ENCODE measurements at places on chromosomes 3 and 15. TPM values are rescaled to one million over a fixed set of nuclear protein-coding genes. Genes with fewer than 3 reads are reported as not detected.

DNA sequence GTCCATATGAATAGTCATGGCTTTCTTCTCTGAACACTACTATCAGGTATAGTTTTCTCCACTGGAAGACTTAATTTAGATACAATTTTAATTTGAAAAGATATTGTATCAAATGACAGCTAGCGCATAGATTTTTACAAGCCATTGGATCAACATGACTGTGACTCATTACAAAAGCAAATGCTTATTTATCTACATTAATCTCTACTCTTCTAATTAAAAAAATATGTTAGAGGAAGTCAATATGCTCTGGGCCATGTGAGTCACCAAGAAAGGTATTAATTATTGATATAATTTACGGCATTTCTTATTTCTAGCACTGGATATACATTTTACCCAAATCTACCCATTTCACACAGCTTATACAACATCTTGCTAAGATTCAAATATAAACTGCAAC, 800.3 kb upstream of the GBE1 start:
- no peak overlapping the region for H3K4me3 ChIP-seq
- H3K27me3 ChIP-seq, result no peaks in the 10 kb centered on the region
- no peaks in the 10 kb centered on the region for H3K36me3 ChIP-seq
- no peak overlapping the region for H3K27ac ChIP-seq
- DNase-seq, result no peak

Gene CPEB1
- 2.0 TPM for total RNA-seq

GRCh38 chr3:175620532-175620931, 761.4 kb downstream of the NAALADL2 start:
- no peaks in the 10 kb centered on the region for H3K4me1 ChIP-seq
- DNase-seq, result no peak
- no peak overlapping the region for H3K27ac ChIP-seq
- H3K27me3 ChIP-seq, result no peaks in the 10 kb centered on the region
- H3K36me3 ChIP-seq, result no peaks in the 10 kb centered on the region

- no peak overlapping the region for H3K4me3 ChIP-seq
- no peak for DNase-seq
- no peaks in the 10 kb centered on the region for H3K4me1 ChIP-seq
- no peaks in the 10 kb centered on the region for H3K36me3 ChIP-seq
Observed at GRCh38 chr3:18657858-18658820, 233.0 kb upstream of the SATB1 start.

DNA sequence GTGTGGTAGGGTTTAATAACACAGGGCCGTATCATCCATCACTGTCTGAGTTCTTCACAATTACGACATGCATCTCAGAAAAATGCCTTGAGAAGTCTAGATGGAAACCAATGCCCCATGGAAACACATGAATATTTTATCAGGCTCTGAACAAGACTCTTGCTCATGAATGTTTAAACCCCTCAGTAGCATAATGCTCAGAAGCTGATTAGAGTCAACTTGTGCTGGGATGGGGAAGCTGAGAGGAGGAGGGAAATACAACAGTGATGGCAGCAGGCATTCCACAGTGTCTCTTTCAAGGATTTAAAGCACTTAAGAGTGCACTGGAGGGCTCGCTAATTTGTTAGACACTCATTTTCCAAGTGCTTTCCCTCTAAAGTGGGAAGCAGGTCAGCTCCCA, 3.8 kb downstream of the GPR156 start:
- H3K36me3 ChIP-seq, result no peaks in the 10 kb centered on the region
- no peak overlapping the region for H3K27ac ChIP-seq
- no peak overlapping the region for H3K4me3 ChIP-seq
- H3K27me3 ChIP-seq, result no peaks in the 10 kb centered on the region
- peaks cover 4% of the 10 kb centered on the region for H3K4me1 ChIP-seq

Gene CHRM5
- not detected for total RNA-seq

Gene NME9
- total RNA-seq, result not detected

GRCh38 chr3:140972833-140973232, 31.2 kb downstream of the SLC25A36 start:
- peaks cover 12% of the 10 kb centered on the region for H3K36me3 ChIP-seq
- no peak overlapping the region for H3K4me3 ChIP-seq
- no peaks in the 10 kb centered on the region for H3K27me3 ChIP-seq
- no peaks in the 10 kb centered on the region for H3K4me1 ChIP-seq
- no peak overlapping the region for H3K27ac ChIP-seq

GRCh38 chr15:69548395-69549180, 96.0 kb downstream of the RPLP1 start:
- no peak for DNase-seq
- H3K36me3 ChIP-seq, result no peaks in the 10 kb centered on the region
- no peak overlapping the region for H3K27ac ChIP-seq
- no peak overlapping the region for H3K4me3 ChIP-seq

Gene A4GNT
- not detected for total RNA-seq

GRCh38 chr3:64224826-64225610, at the start of gene PRICKLE2:
Gene PRICKLE2, minus strand, starts transcription at chr3:64225466. Its CDS starts 26,539 bp downstream, at chr3:64198927.
- H3K4me1 ChIP-seq, result peaks cover 60% of the 10 kb centered on the region
- H3K27me3 ChIP-seq, result no peaks in the 10 kb centered on the region
- peak within 1 kb of the TSS; percentile 70 for H3K4me3 ChIP-seq
- H3K27ac ChIP-seq, result peak within 1 kb of the TSS; percentile 88

DNA sequence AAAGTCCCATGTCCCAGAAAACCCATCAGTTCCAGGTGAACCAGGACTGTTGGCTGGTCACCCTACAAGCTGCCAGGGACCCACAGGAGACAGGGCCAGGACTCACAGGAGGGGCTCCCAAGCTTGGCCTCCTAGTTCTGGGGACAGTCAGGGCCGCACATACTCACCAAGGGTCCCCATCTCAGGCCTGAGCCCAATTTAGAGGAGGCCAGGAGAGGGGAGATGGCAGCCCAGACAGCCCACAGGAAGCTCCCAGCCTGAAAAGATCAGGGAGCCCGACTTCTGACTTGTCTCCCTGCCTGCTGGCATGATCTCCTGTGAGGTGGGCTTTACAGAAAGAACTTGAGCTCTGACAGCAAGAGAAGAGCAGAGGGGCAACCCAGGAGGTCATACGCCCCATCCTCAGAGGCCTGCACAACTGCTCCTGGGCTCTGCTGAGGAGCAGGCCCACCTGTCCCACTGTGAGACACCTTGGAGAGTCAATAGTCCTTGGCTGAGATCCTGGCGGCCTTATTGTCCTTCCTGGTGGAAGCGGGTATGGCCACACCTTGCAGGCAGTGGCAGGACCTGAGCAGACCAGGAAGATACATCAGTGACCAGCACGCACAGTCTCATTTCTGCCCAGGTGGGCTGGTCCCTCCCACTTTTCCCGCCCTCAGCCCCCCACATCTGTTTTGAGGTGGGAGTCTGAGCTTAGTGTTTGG, 2.5 kb upstream of the ISLR start:
- no peak overlapping the region for H3K4me3 ChIP-seq
- H3K27ac ChIP-seq, result no peak overlapping the region
- no peaks in the 10 kb centered on the region for H3K36me3 ChIP-seq

Gene WDR49
- 0.41 TPM for total RNA-seq

GRCh38 chr3:22704166-22704565, 499.0 kb upstream of the UBE2E2 start:
- H3K36me3 ChIP-seq, result no peaks in the 10 kb centered on the region
- no peak overlapping the region for H3K4me3 ChIP-seq
- no peaks in the 10 kb centered on the region for H3K4me1 ChIP-seq
- H3K27ac ChIP-seq, result no peak overlapping the region
- H3K27me3 ChIP-seq, result no peaks in the 10 kb centered on the region

GRCh38 chr3:33417066-33417673, 23.0 kb downstream of the UBP1 start:
- no peaks in the 10 kb centered on the region for H3K27me3 ChIP-seq
- no peak for DNase-seq
- H3K27ac ChIP-seq, result no peak overlapping the region

DNA sequence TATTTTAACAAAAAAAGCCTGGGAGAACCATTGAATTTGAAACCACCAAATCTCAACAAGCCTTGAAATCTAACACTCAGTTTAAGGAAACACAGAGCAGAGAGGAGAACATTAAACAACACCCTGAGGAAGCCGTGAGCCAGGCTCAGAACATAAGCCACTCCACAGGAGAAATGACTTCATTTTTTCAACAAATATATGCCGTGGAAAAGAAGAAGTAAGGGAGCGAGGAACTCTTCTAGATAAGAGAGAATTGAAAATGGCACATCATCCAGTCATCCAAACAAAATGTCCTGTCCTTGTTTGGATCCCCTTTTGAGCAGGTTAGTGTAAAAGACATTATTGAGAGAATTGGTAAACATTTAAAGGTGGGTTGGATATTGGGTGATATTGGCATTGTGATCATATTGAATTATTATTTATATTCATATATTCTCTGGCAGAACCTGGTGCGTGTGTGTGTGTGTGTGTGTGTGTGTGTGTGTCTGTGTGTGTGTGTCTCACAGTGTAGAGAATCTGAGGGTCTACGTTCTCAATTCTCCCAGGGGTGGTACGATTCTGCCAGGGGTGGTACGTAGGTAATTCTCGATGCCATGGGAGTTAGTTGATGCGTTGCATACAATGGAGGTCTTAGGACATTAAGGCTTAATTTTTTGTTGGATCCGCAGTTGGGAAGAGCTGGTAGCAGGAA, 94.4 kb downstream of the ST6GAL1 start:
- no peak for DNase-seq
- no peaks in the 10 kb centered on the region for H3K36me3 ChIP-seq
- H3K27me3 ChIP-seq, result no peaks in the 10 kb centered on the region
- no peak overlapping the region for H3K4me3 ChIP-seq

GRCh38 chr3:52001443-52001974, 5.8 kb upstream of the RPL29 start:
- H3K4me1 ChIP-seq, result peaks cover 9% of the 10 kb centered on the region
- H3K27me3 ChIP-seq, result no peaks in the 10 kb centered on the region
- DNase-seq, result no peak
- no peaks in the 10 kb centered on the region for H3K36me3 ChIP-seq
- H3K27ac ChIP-seq, result no peak overlapping the region

DNA sequence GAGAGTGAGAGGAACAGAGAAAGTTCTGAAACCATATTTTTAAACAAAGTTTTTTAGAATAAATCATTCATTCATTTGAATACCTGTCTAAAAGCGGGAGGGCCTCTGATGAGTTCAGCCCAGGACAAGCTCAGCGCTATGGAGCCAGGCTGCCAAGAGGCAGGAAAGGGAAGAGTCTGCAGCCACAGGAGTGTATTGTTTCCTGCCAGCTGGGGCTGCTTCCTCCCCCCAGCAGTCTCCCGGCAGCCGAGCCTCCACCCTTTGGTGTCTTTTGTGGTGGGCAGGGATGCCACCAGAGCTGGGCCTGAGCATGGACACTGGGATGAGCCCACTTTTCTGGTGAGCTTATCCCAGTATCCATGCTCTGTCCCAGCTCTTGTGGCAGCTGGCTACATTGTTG, 199.5 kb upstream of the TPRG1 start:
- no peaks in the 10 kb centered on the region for H3K27me3 ChIP-seq
- H3K27ac ChIP-seq, result no peak overlapping the region
- no peak for DNase-seq
- H3K36me3 ChIP-seq, result no peaks in the 10 kb centered on the region
- no peak overlapping the region for H3K4me3 ChIP-seq

Gene SCG3
- not detected for total RNA-seq

Gene OR5K2
- total RNA-seq, result not detected

Gene ZNF860
- 0.71 TPM for total RNA-seq

Gene RUBCN
- total RNA-seq, result 52.1 TPM

- H3K36me3 ChIP-seq, result no peaks in the 10 kb centered on the region
- H3K4me1 ChIP-seq, result peaks cover 48% of the 10 kb centered on the region
- H3K27me3 ChIP-seq, result no peaks in the 10 kb centered on the region
- H3K27ac ChIP-seq, result peak overlapping the region; percentile 78
- peak; percentile 53 for DNase-seq
Observed at GRCh38 chr3:50616770-50617095, 218 bp upstream of the MAPKAPK3 start.

Gene DUOXA2
- total RNA-seq, result not detected

GRCh38 chr3:27216955-27217552, 152.1 kb downstream of the NEK10 start:
- no peaks in the 10 kb centered on the region for H3K27me3 ChIP-seq
- H3K4me1 ChIP-seq, result no peaks in the 10 kb centered on the region
- H3K36me3 ChIP-seq, result no peaks in the 10 kb centered on the region
- no peak overlapping the region for H3K27ac ChIP-seq

DNA sequence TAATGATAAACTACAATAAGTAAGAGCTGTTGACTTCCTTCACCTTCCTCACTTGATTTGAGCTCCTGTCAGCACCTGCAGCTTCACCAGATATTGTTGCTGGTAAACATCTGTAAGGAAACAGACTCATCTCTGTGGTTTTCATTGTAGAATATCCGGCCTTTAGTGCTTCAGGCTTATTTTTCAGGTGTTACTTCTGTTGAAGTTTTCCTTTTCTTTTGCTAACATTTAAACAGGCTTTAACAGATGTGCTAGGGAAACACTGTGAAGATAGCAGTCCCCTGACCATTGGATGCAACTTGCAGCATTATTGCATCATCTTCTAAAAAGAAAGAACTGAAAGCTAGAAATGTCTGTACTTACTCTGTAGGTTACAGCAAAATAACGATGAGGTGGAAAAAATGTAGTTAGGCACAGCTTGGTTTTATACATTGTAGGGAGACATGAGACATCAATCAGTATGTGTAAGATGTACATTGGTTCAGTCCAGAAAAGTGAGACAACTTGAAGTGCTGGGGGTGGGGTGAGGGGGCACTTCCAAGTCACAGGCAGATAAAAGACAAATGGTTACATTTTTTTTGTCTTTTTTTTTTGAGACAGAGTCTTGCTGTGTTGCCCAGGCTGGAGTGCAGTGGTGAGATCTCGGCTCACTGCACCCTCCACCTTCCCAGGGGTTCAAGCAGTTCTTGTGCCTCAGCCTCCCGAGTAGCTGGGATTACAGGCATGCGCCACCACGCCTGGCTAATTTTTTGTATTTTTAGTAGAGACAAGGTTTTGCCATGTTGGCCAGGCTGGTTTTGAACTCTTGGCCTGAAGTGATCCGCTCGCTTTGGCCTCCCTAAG, 10.2 kb downstream of the EDEM1 start:
- H3K36me3 ChIP-seq, result peaks cover 13% of the 10 kb centered on the region
- H3K4me3 ChIP-seq, result no peak overlapping the region

Gene CLDN11
- 2.7 TPM for total RNA-seq

- no peaks in the 10 kb centered on the region for H3K27me3 ChIP-seq
- no peaks in the 10 kb centered on the region for H3K4me1 ChIP-seq
- no peak overlapping the region for H3K4me3 ChIP-seq
- H3K27ac ChIP-seq, result no peak overlapping the region
Observed at GRCh38 chr3:47791193-47791855, 9.6 kb upstream of the SMARCC1 start.

DNA sequence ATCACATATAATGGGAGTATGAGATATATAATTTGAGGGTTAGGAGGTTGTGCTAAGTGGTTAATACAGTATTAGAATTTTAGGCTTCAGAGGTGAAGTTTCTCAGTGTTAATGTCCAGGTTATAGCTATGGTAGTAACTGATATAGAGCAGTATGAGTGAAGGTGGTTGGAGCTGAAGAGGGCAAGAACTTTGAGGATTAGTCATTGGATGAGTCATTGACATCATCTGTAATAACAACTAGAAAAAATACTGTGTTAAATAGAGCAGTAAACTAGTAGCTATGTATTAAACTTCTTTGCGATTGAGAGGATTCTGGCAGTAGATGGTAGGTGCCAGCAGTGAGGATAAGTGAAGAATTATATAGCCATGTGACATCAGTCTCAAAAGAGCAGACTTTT, 47.5 kb upstream of the EIF3J start:
- no peak for DNase-seq
- H3K36me3 ChIP-seq, result peaks cover 7% of the 10 kb centered on the region
- no peak overlapping the region for H3K4me3 ChIP-seq

Gene ATP13A4
- total RNA-seq, result 0.78 TPM

- H3K27me3 ChIP-seq, result no peaks in the 10 kb centered on the region
- no peak overlapping the region for H3K4me3 ChIP-seq
- no peaks in the 10 kb centered on the region for H3K4me1 ChIP-seq
- no peaks in the 10 kb centered on the region for H3K36me3 ChIP-seq
- no peak for DNase-seq
- H3K27ac ChIP-seq, result no peak overlapping the region
Observed at GRCh38 chr3:58665405-58665804, 1.2 kb downstream of the FAM3D start.

Gene FES
- total RNA-seq, result 54.2 TPM

All from thoracic aorta (tissue), 2 donors.